Amygdala (tissue), 56 donors: ENCODE measurements at places on chromosomes 3 and 15.

- DNase-seq = no peak
Observed at GRCh38 chr15:81107889-81108288, 26.2 kb upstream of the CFAP161 start.

DNA sequence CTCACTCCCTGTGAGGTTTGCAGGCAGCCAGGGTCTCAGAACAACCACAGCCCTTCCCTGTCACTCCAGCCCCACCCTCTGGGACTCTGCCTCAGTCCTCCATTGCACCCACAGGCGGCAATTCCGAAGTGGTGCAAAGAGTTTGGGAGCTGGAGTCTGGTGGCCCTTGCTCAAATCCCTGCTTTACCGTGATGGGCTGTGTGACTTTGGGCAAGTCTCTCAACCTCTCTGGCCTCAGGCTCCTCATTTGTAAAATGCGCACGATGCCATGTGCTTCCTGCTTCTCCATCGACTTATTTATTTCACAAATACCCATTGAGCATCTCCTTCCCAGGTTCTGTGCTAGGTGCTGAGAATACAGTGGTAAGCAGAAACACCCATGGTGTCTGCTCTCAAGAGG is 7.3 kb upstream of the ATP2B2 start:
- no peak for DNase-seq

GRCh38 chr3:180798197-180798596 is 114.3 kb upstream of the FXR1 start:
- DNase-seq = no peak

- no peak for DNase-seq
Observed at GRCh38 chr15:95898761-95899160, 431.7 kb upstream of the NR2F2 start.

- no peak for DNase-seq
Observed at GRCh38 chr3:176579711-176580185, 617.5 kb downstream of the TBL1XR1 start.
